ENCODE measurements at places on chromosomes 5 and 9. TPM values are rescaled to one million over a fixed set of nuclear protein-coding genes. Genes with fewer than 3 reads are reported as not detected.

The GRIA1 gene
- 12.4 TPM for total RNA-seq

- DNase-seq: no peak
Measured at GRCh38 chr9:129624168-129624759, 1.7 kb upstream of the NTMT1 start.

The HSPB3 gene
- not detected for total RNA-seq

The ADRA1B gene
- 53.3 TPM for total RNA-seq

GRCh38 chr5:129771058-129771838 is 23.4 kb downstream of the MINAR2 start:
- no peak for DNase-seq

- no peak for DNase-seq
Measured at GRCh38 chr9:112861638-112862555, 28.8 kb downstream of the SLC46A2 start.

GRCh38 chr9:71986900-71987299 is 73.5 kb downstream of the C9orf57 start:
- no peak for DNase-seq

- no peak for DNase-seq
Measured at GRCh38 chr5:10513501-10514442, 50.1 kb upstream of the ANKRD33B start.

GRCh38 chr5:61701877-61702602 is 370.0 kb downstream of the ZSWIM6 start:
- no peak for DNase-seq

- DNase-seq: no peak
Measured at GRCh38 chr5:133524666-133525065, 87.7 kb downstream of the FSTL4 start.

The HIGD2A gene
- total RNA-seq: 57.5 TPM

DNA sequence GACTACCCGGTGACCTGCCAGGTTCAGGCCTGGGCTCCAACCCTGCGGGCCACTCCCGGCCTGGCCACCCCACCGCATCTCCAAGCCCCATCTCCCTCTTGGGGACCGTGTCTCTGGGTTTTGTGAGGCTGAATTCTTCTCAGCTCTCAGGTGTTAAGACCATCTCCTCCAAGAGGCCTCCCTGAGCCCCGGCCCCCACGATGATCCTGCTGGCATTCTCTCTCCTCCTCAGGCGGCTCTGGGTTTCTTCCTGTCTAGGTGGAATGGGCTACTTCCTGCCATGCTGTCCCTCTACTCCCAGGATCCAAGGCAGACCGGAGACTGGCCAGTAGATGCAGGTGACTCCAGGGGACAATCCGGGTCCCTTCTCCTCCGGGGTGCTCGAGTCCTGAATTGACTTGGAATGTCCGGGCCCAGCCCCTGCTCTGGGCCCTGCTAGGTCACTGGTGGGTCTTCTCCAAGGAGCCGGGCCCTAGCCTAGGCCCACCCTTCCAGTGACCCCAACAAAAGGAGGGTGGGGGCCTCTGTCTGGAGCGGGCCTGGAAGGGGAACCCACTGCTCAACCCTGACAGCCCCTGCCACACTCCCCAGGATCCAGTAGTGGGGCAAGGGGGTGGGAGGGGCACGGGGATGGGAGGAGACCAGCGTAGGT is 219.8 kb downstream of the C9orf50 start:
- no peak for DNase-seq

The BRD9 gene
- 54.5 TPM for total RNA-seq

GRCh38 chr5:34476941-34477565 is 179.1 kb upstream of the RAI14 start:
- DNase-seq: no peak

GRCh38 chr9:87596862-87597261 is 99.2 kb downstream of the DAPK1 start:
- DNase-seq: no peak

The C8G gene
- not detected for total RNA-seq

- DNase-seq: no peak
Measured at GRCh38 chr5:84384604-84385575, at the start of gene EDIL3. TSS of gene EDIL3 (minus strand) at chr5:84384880. CDS start at chr5:84384374, 506 bp downstream.

DNA sequence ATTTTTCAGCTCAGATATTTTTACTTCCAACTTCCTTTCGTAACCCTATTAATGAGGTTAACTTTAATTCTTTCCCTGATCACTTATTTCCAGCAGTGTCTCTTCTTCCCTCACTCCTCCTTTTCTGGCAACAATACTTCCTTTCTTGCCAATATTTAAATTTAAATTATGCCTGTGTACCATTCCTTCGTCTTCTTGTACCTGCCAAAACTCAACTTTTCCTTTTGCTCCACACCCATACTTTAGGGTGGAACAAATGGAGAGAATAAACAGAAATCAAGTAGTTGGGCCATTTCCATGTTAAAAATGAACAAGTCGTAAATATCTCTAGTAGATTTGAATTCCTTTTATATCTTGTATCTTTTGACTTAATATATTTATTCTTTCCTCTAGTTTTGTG is 66.0 kb downstream of the FER start:
- no peak for DNase-seq

GRCh38 chr5:113186061-113186460 is 209.5 kb downstream of the DCP2 start:
- DNase-seq: no peak

GRCh38 chr5:173568703-173569102 is 47.7 kb downstream of the BOD1 start:
- DNase-seq: no peak

- no peak for DNase-seq
Measured at GRCh38 chr5:98110282-98110691, 663.2 kb upstream of the RGMB start.

The NR2F1-AS1 gene
- 8.7 TPM for total RNA-seq

- no peak for DNase-seq
Measured at GRCh38 chr5:111252799-111253545, 28.8 kb downstream of the CAMK4 start.

DNA sequence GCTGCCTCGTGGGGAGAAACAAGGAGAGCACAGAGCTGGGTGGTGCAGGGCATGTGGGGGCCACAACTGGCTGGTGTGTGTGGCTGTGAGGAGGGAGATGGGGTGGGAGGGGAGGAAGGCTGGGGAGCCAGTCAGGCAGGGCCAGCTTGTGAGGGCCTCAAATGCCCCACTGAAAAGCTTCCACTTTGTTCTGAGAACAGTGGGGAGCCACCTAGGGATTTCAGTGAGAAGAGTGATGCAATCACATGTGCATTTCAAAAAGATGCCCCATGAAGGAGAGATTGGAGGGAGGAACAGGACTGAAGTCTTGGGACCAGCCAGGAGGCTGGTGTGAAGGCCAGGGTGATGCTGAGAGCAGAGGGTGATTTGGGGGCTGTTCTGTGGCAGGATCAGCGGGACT is 1.3 kb downstream of the OR13J1 start:
- no peak for DNase-seq

- DNase-seq: no peak
Measured at GRCh38 chr5:38932854-38933408, 87.1 kb downstream of the OSMR start.

- no peak for DNase-seq
Measured at GRCh38 chr5:111998871-111999270, 241.9 kb upstream of the NREP start.

The PKD2L2 gene
- not detected for total RNA-seq

- no peak for DNase-seq
Measured at GRCh38 chr5:119742311-119742710, 113.0 kb downstream of the FAM170A start.

The SAPCD2 gene
- total RNA-seq: 0.41 TPM

- no peak for DNase-seq
Measured at GRCh38 chr5:161284445-161284844, 262.1 kb downstream of the GABRB2 start.

GRCh38 chr5:81606150-81606549 is 144.7 kb downstream of the SSBP2 start:
- DNase-seq: no peak

- no peak for DNase-seq
Measured at GRCh38 chr5:76765249-76765648, 49.3 kb downstream of the F2R start.
